ENCODE measurements at places on chromosomes 6 and 20.

- H3K4me3 ChIP-seq, result no peak overlapping the region
- DNase-seq, result no peak
- H3K36me3 ChIP-seq, result no peaks in the 10 kb centered on the region
- no peaks in the 10 kb centered on the region for H3K4me1 ChIP-seq
Observed at GRCh38 chr20:52783769-52784168, 188.4 kb upstream of the TSHZ2 start.

GRCh38 chr6:20875369-20875963 lies 341.2 kb downstream of the CDKAL1 start:
- no peaks in the 10 kb centered on the region for H3K27me3 ChIP-seq
- H3K4me1 ChIP-seq, result peaks cover 6% of the 10 kb centered on the region
- no peaks in the 10 kb centered on the region for H3K36me3 ChIP-seq
- DNase-seq, result peak; percentile 5
- H3K27ac ChIP-seq, result no peak overlapping the region

- H3K4me3 ChIP-seq, result peak overlapping the region; percentile 10
- no peak for DNase-seq
- no peaks in the 10 kb centered on the region for H3K36me3 ChIP-seq
Observed at GRCh38 chr6:42704251-42704936, 18.0 kb downstream of the PRPH2 start.

DNA sequence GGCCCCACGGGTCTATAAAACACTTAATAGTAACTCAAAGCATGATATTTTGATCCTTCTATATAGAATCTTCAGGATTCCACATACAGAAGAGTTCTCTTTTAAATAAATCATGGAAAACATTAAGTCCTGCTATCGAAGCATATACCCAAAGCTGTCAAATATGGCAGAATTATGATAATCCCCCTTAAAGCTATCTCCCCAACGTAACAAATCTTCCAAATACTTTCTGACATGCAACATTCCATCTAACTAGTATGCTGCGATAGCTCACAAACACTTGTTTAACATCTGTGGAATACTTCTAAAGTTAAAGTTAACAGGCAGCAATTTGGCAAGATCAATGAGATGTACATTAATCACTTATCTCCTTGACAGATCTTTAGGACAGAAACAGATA lies 371.0 kb upstream of the RUNX2 start:
- no peak overlapping the region for H3K4me3 ChIP-seq
- H3K27me3 ChIP-seq, result no peaks in the 10 kb centered on the region
- no peak for DNase-seq
- H3K27ac ChIP-seq, result no peak overlapping the region

DNA sequence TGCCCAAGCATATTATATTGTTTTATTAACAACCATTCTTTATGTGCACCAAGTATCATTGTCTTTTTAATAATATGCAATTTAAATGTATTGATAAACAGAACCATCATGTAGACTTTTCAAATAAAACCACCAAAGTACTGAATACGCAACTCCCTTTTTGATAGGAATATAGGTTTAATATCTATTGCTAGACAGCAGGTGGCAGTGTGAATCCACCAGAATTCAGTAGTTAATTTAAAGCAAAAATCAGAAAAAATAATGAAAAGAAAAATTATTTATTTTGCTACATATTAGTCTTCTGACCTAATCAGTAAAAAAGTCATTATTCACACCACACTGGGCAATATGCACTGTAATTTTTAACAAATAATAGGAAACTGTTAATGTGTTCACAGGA lies 143.7 kb downstream of the KLHL32 start:
- no peaks in the 10 kb centered on the region for H3K27me3 ChIP-seq
- H3K4me3 ChIP-seq, result no peak overlapping the region
- H3K36me3 ChIP-seq, result no peaks in the 10 kb centered on the region

DNA sequence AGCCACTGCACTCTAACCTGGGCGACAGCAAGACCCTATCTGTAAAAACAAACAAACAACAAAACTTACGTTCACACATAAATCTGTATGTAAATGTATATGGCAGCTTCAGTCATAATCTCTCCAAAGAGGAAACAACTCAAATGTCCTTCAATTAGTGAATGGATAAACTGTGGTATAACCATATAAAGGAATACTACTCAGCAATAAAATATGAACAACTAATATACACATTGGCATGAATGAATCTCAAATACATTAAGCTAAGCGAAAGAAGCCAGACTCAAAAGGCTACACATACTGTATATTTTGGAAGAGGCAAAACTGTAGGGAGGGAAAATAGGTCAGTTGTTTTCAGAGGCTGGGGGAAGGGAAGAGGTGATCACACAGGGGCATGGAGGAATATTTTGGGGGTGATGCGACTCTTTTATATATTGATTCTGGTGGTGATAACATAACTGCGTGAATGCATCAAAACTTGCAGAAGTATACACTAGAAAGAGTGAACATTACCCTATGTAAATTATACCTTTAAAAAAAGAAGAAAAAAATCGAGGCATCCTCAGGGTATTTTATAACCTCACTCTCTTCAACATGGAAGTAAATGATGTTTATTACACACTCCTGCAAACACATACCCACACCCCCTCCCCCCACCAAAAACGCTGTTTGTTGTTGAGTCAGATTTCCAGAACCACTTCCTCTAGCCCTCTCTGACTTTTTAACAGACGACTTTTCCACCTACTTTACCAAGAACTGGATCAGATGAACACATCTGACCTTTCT lies 115.2 kb upstream of the RNF24 start:
- no peak for DNase-seq
- no peaks in the 10 kb centered on the region for H3K4me1 ChIP-seq
- H3K4me3 ChIP-seq, result no peak overlapping the region
- H3K27ac ChIP-seq, result no peak overlapping the region
- H3K27me3 ChIP-seq, result no peaks in the 10 kb centered on the region
- no peaks in the 10 kb centered on the region for H3K36me3 ChIP-seq

All from thyroid gland (tissue), 4 donors.